ENCODE measurements at places on chromosomes 12 and 14. TPM values are rescaled to one million over a fixed set of nuclear protein-coding genes. Genes with fewer than 3 reads are reported as not detected.

Gene SLC6A12
- 0.05 TPM for total RNA-seq

Gene PZP
- total RNA-seq: not detected

Gene TAMALIN
- total RNA-seq: 64.9 TPM

Gene TFCP2
- total RNA-seq: 17.2 TPM

Gene CD4
- not detected for total RNA-seq

Gene PRB4
- total RNA-seq: not detected

Gene KRT8
- 0.16 TPM for total RNA-seq

Gene IAPP
- not detected for total RNA-seq

Gene EMP1
- 141 TPM for total RNA-seq

Gene RNASE4
- 4.7 TPM for total RNA-seq

Gene RNASE7
- total RNA-seq: 0.16 TPM

Gene ADCY6
- total RNA-seq: 44.2 TPM

Gene FGF23
- total RNA-seq: not detected

Gene RPGRIP1
- total RNA-seq: not detected

Gene OTX2
- total RNA-seq: not detected

Gene GLI1
- 0.56 TPM for total RNA-seq

Gene TSPAN11
- 0.16 TPM for total RNA-seq

Gene PRR4
- 0.43 TPM for total RNA-seq

Gene TEAD4
- total RNA-seq: 451 TPM
